ENCODE measurements at places on chromosomes 13 and 19.
A peak's percentile ranks its signal among the peaks of the same experiment; 100 is the strongest.

- DNase-seq = no peak
These were observed 195.7 kb downstream of the KLF12 start for GRCh38 chr13:73938372-73939070.

DNA sequence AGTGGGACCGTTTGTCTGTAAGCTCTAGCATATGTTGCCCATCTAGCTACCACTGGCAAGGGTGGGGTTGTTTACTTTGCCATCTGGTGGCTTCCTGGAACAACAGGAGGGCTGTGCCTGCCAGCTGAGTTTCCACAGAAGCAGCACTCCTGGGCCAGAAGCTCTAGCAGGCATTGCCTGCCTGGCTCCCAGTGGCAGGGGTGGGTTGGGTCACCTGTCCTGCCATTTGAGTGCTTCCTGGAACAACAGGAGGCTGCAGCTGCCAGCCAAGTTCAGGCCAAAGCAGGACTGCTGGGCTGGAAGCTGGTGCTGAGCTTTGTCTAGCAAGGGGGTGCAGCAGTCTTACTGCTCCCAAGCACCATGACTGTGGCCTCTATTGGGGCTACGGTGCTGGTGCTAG, 239.7 kb downstream of the MTUS2 start:
- no peak for DNase-seq

DNA sequence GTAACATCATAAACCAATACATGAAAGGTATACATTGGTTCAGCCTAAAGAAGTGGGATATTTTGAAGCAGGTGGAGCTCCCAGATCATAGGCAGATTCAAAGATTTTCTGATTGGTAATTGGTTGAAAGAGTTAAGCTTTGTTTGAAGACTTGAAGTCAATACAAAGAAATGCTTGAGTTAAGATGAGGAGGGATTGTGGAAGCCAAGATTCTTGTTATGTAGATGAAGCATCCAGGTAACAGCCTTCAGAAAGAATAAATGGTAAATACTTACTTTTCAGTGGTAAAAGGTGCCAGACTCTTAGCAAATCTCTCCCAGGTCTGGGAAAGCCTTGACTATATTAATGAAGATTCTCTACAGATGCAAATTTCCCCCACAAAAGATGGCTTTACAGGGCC, 49.3 kb upstream of the FAM216B start:
- DNase-seq = no peak

GRCh38 chr19:2353159-2353886, 6.7 kb upstream of the TMPRSS9 start:
- DNase-seq = no peak

DNA sequence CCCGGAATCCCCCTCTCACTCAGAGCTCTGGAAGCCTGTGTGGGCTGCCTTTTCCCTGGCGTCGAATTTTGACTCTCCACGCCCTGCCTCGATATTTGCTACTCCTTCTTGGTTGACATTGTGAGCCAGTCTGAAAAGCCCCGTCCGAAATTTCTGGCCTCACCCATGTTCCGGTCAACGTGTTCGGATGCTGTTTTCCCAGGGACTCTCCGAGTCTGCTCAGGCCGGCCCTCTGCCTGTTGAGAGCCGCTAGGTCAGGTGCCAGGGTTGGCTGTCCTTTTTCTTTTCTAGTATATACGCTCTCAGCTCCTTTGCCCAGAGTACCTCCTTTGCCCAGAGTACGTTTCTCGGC, 6.8 kb upstream of the DGKH start:
- no peak for DNase-seq

GRCh38 chr19:38485541-38486285, 52.2 kb downstream of the RYR1 start:
- no peak for DNase-seq

DNA sequence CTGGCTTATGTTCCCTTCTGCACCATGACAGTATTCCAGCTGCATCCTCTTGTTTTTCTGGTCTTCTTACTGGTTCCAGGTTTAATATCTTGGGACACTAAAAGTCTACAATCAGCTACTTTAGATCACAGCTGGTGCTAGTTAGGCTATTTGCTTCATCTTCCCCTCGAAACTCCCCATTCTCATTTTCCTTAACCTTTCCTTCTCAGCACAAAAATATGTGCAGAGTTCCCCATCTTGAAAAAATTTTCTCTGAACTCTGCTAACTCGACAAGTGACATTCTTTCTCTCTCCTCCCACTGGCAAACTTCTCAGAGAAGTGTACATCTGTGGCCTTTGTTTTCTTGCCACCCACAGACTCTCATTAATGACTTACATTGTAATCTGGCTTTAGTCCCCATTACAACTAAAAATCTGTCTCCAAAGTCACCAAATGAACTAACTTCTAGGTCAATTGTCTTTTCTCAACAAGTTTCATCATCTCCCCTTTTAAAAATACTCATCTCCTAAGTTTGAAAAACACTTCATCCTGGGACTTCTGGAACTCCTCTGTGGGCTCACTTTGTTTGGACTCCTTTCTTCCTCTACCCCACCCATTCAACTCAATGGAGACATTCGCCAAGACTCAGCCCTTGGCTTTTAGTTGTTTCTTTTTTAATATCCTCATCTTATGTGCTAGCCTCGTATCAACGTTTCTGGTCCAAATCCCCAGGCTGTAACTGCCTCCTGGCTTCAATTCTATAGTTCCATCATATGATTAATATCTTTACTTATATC, 7.1 kb upstream of the KL start:
- no peak for DNase-seq

DNA sequence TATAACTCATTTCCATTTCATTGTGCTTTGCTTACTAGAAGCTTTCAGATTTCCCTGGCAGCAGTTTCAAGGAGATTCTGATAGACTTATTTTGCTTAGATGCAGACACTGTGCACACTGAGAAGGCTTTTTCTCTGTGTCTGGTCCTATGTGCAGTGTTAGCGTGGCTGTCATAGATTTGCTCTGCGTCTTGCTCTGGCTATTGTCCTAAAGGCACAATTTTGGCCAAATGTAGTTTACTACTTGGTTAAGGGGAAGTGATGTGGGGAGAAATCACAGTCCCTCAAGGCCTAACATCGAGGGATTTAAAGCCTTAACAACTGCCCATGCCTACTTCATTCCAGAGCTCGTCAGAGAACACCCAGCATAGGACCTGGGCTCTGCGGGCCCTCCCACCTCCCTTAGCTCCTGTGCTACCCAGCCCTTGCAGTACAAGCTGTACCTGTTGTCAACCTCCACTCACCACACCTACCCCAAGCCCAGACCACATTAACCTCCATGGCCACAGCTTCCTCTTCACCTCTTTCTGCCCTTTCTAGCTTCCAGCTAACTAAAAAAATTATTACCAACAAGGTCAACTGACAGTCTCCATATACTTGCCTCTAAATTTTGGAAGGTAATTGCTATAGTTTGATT, 38.9 kb upstream of the KATNAL1 start:
- DNase-seq = peak; percentile 40

DNA sequence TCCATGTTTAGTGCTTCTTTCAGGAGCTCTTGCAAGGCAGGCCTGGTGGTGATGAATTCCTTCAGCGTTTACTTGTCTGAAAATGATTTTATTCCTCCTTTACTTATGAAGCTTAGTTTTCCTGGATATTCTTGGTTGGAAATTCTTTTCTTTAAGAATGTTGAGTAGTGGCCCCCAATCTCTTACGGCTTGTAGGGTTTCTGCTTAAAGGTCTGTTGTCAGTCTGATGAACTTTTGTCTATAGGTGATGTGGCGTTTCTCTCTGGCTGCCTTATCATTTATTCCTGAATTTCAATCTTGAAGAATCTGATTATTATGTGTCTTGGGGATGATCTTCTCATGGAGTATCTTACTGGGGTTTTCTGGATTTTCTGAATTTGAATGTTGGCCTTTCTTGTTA, 26.0 kb downstream of the ZNF430 start:
- DNase-seq = no peak

DNA sequence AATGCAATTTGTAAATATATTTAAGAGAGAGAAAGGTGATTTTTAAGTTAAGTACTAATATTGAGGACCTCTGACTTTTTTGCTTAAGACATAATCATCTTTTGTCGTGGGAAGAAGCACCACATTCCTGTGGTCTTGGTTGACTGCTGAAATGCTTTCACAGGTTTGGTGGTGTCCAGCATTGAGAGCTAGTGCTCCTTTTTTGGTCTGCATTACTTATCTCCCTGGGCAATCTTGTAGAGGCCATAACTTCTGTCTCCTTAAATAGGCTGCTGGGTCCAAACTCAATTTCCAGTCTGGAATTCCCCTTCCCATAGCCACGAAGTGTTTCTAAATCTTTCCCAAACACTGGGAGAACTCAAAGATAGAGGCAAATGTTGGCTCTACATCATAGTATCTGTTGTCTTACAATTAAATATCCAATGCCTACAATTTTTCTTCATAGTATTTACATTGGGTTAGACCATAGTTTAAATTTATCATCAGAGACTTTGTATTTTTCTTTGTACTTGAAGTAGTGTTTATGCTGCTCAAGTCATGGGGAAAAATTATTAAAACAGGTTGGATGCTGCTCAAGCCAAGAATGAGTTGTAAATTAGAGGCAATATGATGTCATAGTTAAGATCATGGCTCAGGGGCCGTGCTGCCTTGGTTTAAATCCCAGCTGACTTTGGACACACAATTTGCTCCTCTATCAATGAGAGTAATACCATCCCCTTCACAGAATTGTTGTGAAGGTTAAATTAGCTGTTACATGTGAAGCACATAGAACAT, 105.6 kb downstream of the POSTN start:
- no peak for DNase-seq

GRCh38 chr19:16335226-16335625, 10.6 kb downstream of the KLF2 start:
- DNase-seq = no peak

- no peak for DNase-seq
These were observed 725 bp downstream of the PSMD8 start for GRCh38 chr19:38375098-38375493.

DNA sequence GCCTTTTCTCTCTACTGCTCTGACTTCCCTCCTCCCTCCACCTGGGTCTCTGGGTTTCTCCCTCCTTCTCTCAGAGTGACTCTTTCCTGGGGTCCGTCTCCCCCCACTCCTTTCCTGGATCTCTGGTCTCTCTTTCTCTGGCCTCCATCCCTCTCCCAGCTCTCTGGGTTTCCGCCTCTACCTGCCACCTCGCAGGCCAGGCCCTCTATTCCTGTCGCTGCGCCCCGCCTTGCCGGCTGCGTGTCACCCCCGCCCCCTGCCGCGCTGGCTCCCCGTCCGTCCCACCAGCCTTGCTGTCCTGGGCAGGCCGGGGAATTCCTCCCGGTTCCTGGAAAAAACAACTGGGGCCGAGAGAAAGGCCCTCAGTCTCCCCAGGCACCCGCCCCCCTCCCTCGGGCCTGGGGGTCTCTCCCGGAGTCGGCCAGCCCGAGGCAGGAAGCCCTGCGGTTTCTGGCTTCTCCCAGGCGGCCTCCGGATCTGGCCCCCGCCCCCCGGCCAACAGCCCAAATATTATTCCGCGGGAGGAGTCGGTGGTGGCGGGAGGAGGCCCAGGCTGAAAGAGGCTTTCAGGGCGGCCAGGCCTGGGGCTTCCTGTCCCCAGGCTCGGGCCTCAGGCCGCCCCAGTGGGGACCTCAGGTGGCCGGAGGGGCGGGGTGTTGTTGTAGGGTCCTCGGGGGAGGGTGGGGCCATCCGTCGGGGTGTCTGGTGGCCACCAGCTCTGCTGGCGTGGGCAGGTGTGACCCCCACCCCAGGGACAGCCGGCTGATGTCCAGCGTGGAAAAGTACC, 9.3 kb downstream of the IRF2BP1 start:
- no peak for DNase-seq

GRCh38 chr13:45143346-45143751, 23.0 kb downstream of the GTF2F2 start:
- DNase-seq = no peak

DNA sequence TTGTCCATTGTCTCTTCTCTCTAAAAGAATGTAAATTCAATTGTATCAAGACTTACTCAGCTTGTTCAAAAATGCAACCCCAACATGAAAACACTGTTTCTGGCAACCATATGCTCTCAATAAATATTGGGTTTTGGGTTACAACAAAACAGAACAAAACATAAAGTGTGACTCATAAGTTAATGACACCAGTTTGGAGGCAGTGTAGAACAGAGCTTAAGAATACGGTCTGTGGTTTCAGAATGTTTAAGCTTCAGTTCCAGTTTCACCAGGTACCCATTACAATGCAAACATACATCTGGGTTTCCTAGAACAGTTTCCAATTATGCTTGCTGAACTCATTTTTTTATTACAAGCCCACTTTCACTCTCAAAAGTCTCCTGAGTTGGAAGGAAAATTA, 285.8 kb upstream of the PCDH9 start:
- no peak for DNase-seq

DNA sequence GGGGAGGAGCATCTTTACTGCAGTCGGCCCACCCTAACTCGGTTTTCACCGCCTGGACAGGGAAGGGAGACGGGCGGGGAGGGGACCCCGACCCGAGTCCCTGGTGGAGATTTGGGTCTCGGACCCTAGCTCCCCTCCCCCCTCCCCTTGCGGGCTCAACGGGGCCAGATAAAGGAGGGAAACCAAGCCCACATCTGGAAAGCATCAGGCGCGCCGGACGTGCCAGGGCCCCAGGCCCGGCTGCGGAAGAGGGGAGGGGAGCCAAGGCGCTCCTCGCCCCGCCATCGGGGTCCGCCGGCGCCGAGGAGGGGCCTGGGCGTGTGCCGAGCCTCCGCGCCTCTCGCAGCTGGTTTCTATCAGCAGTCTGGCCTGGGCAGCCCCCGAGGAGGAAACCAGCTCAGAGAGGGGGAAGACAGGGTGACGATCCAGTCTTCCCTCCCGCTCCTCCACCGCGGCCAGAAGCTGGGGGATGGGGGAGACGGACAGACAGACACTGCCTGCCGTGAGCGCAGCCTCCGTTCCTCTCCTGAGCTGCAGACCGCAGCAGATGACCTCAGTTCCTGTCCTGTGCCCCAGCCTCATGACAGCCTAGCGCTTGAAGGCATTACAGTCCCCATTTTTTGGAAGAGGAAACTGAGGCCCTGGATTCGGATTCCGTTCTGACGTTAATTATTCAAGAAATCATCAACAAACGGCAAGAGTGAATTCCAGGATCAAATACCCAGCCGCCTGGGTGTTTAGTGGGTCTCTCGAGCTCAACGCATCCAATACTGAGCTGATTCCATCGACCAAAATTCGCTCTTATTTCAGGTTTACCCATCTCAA, 3.6 kb upstream of the GNG8 start:
- DNase-seq = no peak

GRCh38 chr13:48891586-48891985, 84.1 kb upstream of the FNDC3A start:
- no peak for DNase-seq

GRCh38 chr13:21657538-21657937, 13.3 kb upstream of the FGF9 start:
- DNase-seq = no peak

DNA sequence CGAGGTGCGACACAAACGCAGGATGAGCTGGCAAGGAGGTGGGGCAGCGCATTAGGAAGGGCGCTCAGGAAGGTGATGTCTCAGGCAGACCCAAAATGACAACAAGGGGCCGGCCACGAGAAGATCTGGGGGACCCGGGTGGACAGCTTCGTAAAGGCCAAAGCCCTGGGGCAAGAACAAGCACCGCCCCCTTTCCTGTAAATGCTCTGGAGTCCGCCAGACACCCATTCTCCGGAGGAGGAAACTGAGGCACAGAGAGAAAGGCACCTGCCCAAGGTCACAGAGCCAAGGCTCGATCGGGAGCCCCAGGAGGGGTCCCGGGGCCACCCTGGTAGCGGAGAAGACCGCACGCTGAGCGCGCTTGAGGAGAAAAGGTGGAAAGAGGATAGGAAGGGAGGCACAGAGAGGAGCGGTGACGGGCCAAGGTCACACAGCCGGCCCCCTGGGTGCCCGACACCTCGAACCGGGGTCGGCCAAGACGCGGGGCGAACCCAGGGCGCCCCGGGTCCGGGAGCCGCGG, 571 bp downstream of the SAFB2 start:
- no peak for DNase-seq
